ENCODE measurements at places on chromosomes 3 and 15.

DNA sequence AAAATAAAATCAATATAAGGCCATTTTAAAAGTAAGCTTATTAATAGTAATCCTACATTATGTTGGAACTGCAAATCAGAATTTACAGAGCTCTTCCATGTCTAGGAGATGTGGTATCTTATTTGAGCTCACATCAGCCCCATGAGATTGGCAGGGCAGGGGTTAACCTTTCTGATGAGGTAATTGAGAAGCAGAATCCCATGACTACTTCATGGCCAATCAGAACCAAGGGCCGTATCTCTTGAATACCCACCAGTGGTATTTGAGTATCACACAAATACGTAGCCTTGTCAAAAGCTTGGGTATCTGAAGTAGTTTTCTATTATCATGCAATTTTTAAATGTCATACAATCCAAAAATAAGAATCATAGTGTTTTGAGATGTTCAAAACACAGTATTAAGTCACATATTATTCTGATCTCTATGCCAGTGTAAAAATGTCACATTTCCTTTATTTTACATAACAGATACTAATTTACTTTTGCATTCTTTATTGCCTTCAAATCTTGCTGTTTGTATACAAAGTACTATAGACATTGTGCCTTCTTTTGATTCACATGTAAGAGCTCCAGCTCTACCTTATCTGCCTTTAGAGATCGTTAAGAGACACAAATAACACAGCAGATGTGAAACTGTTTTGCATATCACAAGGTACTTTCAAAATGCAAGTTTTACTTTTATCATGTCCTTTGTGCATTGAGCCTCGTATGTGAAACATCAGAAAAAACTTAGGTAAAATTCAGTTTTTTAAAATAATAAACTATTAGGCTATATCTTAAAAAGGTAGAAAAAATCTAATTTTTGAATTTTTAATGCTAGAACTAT is 251.7 kb upstream of the GOLGA6L4 start:
- DNase-seq = no peak

- DNase-seq = no peak
These were observed 27.6 kb upstream of the CXCR6 start for GRCh38 chr3:45915518-45916231.

DNA sequence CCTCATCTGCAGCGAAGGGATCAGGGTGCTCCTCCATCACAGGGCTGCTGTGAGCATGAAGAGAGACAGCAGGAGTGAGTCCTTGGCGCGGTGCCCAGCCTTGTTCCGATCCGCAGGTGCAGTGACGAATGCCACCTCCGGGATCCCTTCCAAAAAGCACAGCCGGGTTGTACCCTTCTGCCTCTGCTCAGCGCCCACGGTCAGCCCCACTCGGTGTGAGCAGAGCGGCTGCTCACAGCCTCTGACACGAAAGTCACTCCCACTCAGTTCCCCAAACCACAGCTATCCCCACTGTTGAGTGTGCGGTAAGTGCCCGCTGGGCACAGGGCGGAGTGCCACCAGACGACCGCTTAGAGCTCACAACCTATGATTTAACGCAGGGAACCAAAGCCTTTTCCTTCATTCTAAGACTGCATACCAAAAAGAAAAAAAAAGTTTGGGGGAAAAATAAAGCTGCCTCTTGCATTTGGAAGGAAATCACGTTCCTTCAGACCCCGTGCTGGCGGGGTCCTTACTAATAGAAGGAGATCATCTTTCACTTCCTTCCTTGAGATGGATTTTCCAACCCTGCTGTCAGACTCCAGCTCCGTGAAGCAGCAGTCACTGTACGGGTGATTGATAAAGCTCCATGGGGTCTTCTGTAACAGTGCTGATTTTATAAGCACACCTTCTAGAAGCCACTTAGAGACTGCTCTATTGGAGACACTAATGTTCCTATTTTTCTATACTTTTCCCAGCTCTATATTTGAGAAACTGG is 34.7 kb upstream of the TUBGCP5 start:
- DNase-seq = peak; percentile 82

DNA sequence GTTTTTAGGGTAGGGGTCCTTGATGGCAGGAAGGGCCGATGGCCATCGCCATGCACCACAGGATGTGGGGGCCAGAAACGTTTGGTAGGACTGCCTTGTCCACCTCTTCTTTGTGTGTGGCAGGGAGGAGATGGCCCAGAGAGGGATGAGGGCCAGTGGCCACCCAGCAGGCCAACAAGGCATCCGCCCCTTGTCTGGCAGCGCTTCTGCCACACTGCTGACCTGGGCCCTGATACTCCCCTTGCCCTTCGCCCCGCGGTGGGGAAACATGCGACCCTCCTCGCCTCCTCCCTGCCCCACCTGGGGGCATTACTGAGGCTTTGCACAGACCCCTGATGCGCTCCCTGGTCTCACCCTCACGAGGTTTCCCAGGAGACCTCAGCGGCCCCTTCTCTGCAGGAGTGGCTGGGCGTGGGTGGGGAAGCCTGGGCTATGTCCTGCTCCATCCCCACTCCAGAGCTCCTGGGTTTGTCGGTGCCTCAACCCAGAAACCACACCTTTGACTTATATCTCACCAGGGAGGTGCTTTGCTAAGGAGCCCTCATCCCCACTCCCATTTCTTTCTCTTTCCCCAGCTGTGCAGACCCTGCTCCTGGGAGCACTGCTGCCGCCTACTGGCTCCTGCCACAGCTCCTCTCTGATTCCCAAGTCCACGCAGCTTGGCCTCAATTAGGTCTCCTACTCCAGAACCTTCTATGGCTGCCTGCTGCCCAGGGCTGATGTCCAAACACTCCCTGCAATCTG is 38.7 kb downstream of the FEM1B start:
- DNase-seq = no peak

- no peak for DNase-seq
These were observed 7.5 kb downstream of the GYG1 start for GRCh38 chr3:148998715-148999423.

DNA sequence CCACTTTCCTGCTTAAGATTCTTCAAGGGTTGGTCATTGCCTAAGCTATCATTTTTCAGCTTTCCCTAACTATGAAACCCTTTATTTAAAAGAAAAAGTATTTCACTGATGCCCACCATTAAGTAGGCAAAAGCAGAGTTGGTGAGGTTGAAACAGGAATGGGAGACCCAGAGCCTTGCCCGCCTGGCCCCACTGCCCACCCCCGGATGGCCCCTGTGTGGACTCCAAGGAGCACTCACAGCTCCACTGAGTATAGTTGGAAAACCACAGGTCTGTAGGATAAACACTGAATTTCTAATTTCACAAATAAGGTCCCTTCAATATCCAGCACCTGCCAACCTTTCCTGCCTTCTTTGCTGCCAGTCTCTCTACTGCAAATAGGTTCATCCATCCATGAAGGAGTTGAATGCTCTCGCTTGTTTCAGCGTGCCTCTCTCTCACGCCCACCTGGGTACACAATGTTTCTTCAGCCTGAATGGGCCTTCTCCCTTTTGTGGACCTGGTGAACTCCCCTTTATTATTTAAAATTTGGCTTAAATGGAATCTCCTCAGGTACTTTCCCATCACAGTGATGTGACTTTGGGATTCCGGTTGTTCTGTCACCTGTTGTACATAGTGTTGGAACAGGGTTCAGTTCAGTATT is 8.7 kb upstream of the ACAP2 start:
- DNase-seq = no peak

GRCh38 chr3:45701172-45701867 is 12.1 kb downstream of the SACM1L start:
- no peak for DNase-seq

DNA sequence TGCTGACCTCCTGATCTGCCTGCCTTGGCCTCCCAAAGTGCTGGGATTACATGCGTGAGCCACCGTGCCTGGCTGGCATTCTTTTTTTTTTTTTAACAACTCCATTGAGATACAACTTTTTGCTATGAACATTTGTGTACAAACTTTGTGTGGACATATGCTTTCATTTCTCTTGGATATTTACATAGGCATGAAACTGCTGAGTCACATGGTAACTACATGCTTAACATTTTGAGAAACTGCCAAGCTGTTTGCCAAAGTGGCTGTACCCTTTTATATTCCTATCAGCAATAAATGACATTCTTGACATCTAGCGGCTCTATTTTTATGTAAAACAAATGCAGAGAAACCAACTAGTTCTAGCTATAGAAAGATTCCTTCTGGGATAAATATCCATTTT is 8.7 kb upstream of the YEATS2 start:
- no peak for DNase-seq

GRCh38 chr15:84669726-84670125 is 11.7 kb upstream of the NMB start:
- no peak for DNase-seq

GRCh38 chr3:45946307-45946706 is 3.0 kb downstream of the CXCR6 start:
- no peak for DNase-seq

DNA sequence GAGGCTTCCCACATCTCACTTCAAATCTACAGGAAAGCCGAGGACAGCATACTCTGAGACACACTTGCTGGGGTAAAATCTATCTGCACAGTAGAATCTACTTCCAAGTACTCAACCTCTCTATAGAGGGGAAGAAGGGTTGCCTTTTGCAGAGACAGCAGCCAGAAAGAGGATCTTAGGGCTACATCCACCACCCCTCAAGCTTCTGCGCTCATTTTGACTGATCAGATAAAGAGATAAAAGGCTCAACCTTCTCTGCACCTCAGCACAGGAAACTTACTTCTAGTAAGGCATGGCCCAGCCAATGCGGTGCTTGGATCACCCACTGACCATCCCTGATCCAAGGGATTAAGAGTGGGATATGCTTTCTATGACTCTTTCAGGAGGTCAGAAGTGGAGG is 6.9 kb upstream of the SLC9A9 start:
- DNase-seq = no peak

DNA sequence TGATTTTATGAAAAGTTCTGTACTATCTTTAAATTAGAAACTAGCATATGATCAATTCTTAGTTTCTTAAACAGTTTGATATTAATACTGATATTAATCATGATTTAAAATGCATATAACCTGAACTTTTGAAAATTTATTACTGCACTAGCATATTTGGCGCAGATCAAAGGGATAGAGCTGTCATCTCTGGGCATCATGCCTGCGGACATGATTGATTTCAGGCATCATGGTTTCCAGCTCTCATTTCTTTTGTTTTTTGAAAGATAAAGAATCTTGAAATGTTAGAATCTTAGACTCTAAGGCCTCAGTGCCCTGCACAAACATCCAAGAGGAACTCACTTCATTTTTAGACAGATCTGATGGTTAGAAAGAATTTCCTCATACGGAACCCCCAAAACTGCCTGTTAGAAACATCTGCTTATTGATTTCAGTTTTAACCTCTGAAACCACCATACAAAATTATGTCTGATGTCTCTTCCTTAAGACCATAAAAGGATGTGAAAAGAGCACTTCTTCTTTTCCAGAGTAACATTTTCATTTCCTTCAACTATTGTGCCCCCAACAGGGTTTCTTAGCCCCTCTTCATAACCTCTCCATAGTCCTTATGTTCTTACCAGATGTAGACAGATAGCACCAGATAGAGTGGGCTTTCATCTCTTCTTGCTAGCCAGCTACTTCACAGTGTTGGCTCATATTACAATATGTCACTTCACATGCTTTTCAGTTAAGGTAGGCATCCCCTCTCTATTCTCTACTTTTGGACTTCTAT is 110.8 kb downstream of the BBX start:
- no peak for DNase-seq

DNA sequence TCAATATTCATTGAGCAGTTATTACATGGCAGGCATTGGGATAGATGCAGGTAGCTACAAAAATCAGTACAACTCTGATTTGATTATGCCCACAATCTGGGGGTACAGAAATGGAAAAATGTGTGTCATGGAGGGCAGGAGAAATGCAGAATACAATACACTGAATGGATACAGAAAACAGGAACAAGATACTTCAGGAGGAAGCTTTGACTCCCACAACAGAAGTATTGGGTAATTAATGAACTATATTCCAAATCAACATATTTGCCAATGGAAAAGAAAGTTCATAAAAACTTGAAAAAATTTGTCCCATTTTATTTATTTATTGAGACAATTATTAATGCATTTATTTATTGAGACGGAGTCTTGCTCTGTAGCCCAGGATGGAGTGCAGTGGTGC is 207.0 kb downstream of the SUCLG2 start:
- DNase-seq = no peak

- DNase-seq = peak; percentile 86
These were observed 19.5 kb downstream of the MRAS start for GRCh38 chr3:138367911-138368310.

DNA sequence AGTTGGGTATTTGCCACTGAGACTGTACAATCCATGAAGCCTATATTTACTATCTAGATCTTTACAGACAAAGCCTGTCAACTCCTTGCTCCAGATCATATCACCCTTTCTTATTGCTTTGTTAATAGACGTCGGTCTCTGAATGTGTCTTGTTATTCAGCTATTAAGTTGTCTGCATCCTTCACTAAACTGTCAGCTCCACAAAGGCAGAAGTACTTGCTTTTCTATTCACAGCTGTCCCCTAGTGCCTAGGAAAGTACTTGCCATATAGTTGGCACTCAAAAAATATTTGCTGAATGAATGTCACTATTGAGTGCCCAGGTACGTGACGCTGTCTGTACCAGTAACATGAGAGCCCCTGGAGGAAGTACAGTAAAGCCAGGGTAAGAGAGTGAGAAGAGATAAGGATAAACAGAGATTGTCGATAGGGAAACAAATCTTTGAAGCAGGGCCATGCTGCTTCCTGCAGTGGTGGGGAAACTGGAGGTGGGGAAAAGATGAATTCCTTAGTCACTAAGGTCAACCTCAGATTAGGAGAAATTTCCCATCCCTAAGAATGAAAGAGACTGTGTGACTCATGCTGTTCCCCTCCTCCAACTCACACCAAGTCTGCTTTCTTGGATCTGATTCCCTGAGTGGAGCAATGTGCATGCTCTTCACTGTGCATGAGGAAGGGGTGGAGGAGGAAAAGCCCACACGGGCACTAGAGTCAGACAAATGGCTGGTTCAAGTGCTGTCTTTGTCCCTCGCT is 36.3 kb downstream of the PRICKLE2 start:
- DNase-seq = no peak

DNA sequence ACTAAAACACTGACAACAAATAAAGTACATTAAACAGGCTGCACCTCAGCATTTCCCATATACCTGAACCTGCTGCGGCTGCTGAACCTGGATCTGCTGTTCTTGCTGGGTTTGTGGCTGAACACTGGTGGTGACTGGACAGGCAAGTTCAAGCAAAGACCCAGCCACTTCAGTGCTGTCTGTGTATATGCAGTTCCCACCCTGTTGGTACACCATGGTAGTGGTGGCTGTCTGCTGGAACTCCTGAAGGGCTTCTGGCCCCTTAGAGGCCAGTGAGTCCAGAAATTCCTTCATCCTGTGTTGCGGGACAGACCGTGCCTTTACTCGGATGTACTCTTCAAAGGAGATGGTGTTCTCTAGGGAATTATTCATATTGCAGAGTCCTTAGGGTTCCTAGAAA is 17.2 kb downstream of the QRICH1 start:
- no peak for DNase-seq

Measured in caudate nucleus (tissue), 63 donors.